ENCODE measurements at places on chromosomes 16 and 17.
A peak's percentile ranks its signal among the peaks of the same experiment; 100 is the strongest.

- DNase-seq, result no peak
Measured at GRCh38 chr16:50731130-50731988, 10.5 kb upstream of the CYLD start.

DNA sequence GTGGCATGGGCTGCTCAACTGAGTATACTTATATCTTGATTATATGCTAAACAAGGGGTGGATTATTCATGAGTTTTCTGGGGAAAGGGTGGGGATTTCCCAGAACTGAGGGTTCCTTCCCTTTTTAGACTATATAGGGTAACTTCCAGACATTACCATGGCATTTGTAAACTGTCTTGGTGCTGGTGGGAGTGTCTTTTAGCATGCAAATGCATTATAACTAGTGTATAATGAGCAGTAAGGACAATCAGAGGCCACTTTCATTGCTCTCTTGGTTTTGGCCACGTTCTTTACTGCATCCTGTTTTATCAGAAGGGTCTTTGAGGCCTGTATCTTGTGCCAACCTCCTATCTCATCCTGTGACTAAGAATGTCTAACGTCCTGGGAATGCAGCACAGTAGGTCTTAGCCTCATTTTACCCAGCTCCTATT is 12.0 kb downstream of the PRR11 start:
- DNase-seq, result no peak

GRCh38 chr16:56569971-56570370 is 5.1 kb downstream of the MT4 start:
- DNase-seq, result no peak

DNA sequence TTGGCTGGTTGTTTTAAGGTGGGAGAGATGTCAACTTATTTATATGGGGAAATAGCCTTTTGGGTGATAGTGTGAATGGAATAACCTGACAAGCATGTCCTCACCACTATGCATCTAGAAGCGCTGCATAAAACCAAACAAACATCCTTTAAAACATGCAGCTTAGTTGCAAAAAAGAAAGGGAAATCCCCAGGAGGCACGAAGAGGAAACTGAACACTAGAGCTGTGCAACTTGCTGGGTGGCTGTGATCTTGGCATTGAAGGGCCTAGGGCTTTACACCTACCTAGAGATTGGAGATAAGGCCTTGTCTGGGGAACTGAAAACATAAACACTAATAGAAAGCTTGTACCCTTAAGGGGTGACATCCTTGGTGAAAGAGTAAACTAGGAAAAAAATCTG is 7.3 kb downstream of the C16orf54 start:
- DNase-seq, result no peak

DNA sequence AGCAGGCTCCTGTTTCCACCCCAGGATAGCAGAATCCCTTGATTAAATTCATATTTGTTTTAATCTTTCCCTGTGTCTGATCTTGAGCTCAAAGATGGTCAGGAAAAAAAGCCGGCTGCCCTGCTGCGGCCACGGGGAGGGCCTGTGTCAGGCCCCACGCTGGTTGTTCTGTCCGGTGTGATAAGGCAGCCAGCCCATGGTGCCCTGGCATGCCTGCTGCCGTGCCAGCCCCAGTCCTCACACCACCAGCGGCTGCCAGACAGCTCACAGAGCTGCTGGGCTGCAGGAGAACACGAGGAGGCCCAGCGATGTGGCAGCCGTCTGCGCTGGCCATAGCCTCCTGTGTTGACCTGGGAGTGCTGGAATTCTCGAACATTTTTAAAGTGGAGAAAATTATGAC is 34.7 kb upstream of the BRD7 start:
- no peak for DNase-seq

- DNase-seq, result no peak
Measured at GRCh38 chr17:74736513-74737298, at the start of gene RAB37. TSS of gene RAB37 (plus strand) at chr17:74737256. CDS start at chr17:74737273, 17 bp downstream.

DNA sequence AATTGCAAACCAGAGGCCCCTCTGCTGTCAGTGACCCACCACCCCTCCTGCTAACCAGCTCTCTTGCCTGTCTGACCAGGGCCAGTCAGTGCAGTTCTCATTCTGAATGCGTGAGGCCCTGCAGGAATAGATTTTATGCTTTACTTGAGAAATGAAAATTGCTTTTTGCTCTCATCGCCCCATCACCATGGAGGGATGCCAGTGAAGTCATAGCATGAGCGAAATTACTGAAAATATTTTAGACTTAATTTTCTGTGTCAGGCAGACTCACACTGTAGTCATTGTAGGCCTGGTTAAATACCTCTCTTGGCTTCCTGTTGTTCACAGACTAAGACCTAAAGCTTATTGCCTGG is 490.5 kb upstream of the CDH5 start:
- DNase-seq, result no peak

GRCh38 chr17:72465191-72466024 is 344.6 kb downstream of the SOX9 start:
- DNase-seq, result no peak

- no peak for DNase-seq
Measured at GRCh38 chr17:66262767-66263166, 33.6 kb upstream of the APOH start.

GRCh38 chr17:10792151-10792550 is 11.7 kb downstream of the TMEM238L start:
- peak; percentile 3 for DNase-seq

DNA sequence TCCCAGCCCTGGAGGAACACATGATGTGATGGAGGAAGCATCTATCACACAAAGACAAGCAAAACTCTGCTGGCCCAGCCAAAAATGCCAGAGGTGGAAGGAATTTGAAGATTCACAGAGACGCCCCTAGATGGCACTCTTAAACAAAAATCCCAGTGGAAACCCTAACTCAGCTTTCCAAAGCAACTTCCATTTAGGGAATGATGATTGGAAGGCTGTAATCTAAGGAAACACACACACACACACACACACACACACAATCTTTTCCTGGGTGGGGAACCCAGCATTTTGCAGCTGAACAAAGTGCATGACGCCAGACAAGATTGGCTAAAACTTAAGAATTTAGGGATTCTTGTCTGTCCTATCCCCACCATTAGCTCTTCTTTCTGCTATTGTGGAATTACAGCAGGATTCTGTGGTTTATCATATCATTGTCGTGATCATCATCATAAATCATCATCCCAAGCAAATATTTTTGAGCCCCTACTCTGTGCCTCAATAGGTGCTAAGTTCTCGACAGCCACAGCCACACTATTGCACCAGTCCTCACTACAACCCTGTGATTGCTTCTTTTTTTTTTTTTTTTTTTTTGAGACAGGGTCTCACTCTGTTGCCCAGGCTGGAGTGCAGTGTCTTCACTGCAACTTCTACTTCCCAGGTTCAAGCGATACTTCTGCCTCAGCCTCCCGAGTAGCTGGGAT is 1.6 kb upstream of the LDAF1 start:
- no peak for DNase-seq

DNA sequence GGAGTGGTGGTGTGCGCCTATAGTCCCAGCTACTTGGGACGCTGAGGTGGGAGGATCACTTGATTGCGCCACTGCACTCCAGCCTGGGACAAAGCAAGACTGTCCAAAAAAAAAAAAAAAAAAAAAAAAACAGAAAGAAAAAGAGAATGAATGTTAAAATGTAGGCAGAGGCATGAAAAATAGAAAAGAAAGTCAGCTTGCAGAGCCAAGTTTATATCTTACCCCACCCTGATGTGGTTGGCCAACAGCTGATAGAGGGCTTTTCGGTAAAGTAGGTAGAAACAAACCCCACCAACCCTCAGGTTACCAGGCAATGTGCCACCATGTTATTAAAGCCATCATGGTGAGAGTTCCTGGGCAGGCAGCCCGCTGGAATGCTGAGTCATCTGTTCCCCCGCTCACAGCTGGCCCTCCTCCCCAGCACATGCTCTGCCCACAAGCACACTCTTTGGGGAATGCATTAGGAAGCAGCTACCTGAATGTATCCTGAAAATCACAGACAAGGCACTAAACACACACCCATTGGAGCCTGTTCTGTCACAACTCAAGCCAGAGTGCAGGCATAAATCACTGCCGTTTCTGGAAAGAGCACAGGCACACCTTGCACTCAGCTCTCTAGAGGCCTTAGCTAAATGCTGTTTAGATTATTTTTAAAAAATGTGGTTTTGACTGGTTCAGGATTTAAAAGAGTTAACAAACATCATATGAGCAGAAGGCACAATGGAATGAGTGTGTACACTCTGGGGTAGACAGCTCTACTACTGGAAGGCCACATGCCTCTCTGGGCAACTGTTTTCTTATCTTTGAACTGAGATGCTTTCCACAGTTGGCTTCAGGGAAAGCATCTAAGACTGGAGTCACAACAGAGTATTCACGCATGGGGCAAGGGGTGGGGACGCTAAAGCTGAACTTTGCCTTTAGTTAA is 128.5 kb downstream of the PARN start:
- DNase-seq, result no peak

GRCh38 chr17:60422162-60422665 is at the start of gene CHCT1:
TSS of gene CHCT1 (plus strand) at chr17:60422489. CDS start at chr17:60422593, 104 bp downstream.
- DNase-seq, result no peak

GRCh38 chr17:61325382-61326073 is 74.1 kb upstream of the TBX2 start:
- DNase-seq, result no peak

- no peak for DNase-seq
Measured at GRCh38 chr17:46100590-46100989, 92.6 kb downstream of the KANSL1 start.

DNA sequence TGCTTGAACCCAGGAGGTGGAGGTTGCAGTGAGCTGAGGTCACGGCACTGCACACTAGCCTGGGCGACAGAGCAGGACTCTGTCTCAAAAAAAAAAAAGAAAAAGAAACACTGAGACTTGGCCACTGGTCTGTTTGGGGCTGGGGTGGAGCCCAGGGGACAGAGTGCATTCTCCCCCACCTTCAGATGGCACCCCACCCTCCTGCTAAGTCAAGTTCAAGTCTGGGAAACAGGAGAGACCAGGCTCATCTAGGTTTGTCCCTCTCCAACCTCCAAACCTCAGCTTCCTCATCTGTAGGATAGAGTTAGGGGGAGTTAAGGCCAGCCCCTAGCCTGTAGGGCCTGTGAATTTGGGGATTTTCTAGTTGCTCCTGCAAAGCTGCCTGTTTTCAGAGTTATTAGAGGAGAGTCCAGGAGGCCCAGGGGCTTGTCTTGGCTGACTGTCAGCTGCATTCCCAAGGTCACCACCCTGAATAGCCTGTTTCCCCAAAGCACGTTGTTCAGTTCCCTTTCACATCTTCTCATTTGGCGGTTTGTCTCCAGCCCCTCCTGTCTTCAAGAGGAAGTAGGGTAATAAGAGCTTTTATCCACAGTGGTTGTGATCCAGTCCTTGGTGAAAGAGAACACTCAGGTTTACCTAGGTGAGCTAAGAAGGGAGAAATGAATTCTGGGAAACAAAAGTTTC is 2.2 kb downstream of the MT3 start:
- DNase-seq, result no peak

- no peak for DNase-seq
Measured at GRCh38 chr16:51119556-51119955, 31.5 kb downstream of the SALL1 start.

DNA sequence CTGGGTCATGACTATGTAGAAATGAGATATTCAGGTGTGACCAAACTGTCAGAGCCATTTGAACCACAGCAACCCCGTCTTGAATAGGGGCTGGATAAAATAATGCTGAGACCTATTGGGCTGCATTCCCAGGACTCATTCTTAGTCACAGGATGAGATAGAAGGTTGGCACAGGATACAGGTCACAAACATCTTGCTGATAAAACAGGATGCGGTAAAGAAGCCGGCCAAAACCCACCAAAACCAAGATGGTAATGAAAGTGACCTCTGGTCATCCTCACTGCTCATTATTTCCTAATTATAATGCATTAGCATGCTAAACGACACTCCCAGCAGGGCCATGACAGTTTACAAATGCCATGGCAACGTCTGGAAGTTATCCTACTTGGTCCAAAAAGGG is 545.5 kb downstream of the TMEM114 start:
- DNase-seq, result no peak

- DNase-seq, result no peak
Measured at GRCh38 chr16:27894386-27894785, 169.1 kb downstream of the GSG1L start.

DNA sequence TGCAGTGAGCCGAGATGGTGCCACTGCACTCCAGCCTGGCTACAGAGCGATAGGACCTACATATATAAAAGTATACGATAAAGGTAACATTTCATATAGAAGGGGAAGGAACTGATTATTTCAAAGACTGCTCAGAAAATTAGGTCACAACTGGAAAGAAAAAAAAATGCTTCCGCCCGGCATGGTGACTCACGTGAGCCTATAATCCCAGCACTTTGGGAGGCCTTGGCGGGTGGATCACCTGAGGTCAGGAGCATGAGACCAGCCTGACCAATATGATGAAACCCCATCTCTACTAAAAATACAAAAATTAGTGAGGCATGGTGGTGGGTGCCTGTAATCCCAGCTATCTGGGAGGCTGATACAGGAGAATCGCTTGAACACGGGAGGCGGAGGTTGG is 7.8 kb downstream of the TEX14 start:
- DNase-seq, result no peak

- DNase-seq, result no peak
Measured at GRCh38 chr16:58384437-58385055, 7.7 kb upstream of the GINS3 start.

GRCh38 chr17:62825182-62825581 is 17.1 kb upstream of the MARCHF10 start:
- DNase-seq, result no peak

DNA sequence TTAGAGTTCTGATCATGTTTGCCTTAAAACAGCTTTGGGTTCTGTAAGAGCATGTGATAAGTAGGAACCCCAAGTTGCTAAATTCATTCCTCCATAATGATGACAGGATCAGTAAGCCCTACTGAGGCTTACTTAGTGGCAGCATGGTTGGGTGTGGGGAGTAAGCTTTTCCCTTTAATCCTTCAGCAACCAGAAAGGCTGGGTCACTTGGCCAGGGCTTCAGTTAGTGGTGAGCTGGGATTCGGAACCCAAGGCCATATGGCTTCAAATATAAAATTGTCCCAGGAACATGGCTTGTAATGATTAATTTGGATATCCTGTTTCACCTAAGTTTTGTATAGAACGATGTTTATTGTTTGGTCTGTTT is 850 bp downstream of the GINS3 start:
- no peak for DNase-seq

GRCh38 chr16:10961231-10961630 is 16.9 kb downstream of the CLEC16A start:
- DNase-seq, result no peak

- DNase-seq, result peak; percentile 49
Measured at GRCh38 chr16:180101-180675, at the start of gene HBQ1. TSS of gene HBQ1 (plus strand) at chr16:180459. CDS start at chr16:180487, 28 bp downstream.

DNA sequence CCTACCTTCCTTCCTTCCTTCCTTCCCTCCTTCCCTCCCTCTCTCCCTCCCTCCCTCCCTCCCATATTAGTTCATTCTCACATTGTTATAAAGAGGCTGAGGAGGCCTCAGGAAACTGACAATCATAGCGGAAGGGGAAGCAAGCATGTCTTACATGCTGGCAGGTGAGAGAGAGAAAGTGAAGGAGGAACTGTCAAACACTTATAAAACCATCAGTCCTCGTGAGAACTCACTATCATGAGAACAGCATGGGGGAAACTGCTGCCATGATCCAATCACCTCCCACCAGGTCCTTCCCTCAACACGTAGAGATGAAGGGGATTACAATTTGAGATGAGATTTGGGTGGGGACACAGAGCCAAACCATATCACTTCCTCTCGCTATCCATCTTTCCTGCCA is 281.6 kb upstream of the FOXF1 start:
- DNase-seq, result no peak

GRCh38 chr16:53960954-53961616 is 257.1 kb downstream of the FTO start:
- no peak for DNase-seq
